ENCODE measurements at places on chromosomes 3 and 15.

- DNase-seq = no peak
These were observed 23.9 kb downstream of the LDHAL6B start for GRCh38 chr15:59230531-59231055.

- DNase-seq = no peak
These were observed 969.4 kb downstream of the NTRK3 start for GRCh38 chr15:87287156-87287555.

DNA sequence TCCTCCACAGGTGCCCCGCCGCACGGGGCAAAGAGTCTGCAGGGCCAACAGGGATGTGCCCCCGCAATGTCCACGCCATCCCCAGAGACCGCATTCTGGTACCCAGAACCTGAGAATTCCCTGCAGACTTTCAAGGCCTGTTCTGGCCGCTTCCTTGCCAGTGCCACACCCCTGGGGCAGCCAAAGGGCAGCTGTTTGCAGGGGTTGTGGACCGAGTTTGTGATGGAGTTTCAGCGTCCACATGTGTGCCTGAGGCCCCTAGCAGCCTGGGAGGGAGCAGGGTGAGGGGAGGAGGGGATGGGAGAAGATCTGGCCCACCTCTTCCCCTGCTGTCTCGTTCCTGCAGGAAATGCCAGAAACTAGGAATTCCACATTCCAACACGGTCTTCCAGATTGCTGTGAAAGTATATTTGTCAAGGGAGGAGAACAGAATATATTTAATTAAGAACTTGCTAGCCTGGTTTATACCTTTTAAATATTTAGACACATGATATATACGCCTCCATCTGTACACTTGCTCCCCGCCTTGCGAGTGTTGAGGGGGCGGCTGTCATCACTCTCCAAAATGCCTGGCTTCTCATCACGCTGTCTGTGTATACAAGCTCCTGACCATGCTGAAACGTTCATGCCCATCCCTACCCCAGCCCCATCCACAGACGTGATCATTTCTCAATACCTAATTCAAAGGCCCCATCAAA lies 31.1 kb upstream of the RASA2 start:
- DNase-seq = no peak

- DNase-seq = no peak
These were observed 539.3 kb downstream of the SQOR start for GRCh38 chr15:46174122-46174521.

DNA sequence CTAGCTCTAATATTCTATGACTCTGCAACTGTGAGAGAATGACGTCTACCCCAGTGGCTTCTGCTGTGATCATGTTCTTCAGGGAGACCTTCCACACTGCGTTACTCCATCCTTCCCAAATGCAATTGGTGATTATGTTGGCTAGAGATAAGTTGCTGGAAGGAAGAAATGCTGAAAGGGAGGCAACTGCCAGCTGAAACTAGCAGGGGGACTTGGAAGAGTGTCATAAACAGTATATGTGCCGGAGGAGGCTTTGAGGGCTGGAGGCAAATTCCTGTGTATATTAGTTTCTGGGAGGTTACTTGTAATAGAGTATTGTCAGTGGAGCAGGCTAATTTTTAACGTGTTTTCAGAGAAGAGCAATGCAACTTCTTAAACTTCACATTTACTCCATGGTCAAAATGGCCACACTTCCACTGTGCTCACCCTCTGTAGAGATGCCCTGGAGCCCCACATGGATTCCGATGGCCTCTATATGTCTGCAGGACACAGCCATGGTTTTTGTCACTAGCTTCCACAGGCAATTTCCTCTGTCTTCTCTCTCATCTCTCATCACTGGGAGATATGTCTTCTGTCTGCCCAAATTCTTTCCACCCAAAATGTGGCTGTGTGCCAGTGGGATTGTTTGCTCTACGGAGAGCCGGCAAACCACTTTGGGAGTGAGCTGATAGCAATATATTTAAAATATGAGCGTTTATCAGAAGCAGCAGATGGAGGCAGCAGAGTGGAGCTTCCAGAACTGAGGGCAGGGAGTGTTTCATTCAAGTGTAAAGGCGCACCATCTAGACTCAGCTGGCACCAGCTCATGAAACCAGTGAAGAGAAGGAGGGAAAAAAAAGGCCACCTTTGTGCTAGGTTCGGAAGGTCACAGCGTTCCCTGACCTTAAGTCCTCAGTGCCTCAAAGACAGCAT lies 13.3 kb upstream of the CD47 start:
- DNase-seq = no peak

DNA sequence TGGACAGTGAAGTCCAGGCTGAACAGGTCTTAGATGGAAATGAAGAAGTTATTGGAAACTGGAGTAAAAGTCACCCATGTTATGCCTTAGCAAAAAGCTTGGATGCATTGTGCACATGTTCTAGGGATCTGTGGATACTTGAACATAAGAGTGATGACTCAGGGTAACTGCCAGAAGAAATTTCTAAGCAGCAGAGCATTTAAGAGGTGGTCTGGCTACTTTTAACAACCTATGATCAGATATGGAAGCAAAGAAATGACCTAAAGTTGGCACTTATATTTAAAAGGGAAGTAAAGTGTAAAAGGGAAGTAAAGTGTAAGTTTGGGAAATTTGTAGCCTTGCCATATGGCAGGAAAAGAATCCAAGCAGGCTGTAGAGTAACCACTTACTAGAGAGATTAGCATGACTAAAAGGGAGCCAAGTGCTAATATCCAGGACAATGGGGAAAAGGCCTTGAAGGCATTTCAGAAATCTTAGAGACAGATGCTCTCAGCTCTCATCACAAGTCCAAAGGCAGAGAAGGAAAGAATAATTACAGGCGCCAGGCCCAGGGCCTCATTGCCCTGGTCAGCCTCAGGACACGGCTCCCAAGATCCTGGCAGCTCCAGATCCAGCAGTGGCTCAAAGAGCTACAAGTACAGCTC lies 73.9 kb upstream of the KCNH8 start:
- no peak for DNase-seq

DNA sequence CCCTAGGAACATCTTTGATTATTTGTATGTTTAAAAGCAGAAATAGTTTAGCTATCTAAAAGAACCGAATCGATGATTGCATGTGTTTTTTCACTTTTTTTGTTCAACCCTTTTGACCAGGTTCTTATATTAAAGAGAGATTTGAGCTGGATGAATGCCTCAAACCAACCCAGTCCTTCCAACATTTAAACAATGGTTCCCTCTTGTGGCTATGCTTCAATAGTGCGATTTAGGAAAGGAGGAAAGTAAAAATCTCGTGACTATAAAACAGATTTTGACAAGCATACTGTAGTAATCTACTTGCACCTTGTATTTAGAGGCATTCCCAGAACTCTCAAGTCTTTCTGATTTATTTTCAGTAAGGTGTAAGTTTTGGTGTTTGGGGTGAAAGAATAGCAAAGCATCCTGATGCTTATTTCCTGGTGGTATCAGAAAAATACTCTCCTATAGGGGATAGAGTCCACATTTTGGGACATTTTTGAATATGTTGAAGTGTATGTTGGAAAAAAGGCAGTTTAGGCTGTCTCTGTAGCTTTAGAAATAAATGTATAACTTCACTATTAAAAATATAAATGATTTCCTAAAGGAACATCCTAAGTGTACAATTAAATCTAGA lies 159.6 kb upstream of the KCNH8 start:
- no peak for DNase-seq

DNA sequence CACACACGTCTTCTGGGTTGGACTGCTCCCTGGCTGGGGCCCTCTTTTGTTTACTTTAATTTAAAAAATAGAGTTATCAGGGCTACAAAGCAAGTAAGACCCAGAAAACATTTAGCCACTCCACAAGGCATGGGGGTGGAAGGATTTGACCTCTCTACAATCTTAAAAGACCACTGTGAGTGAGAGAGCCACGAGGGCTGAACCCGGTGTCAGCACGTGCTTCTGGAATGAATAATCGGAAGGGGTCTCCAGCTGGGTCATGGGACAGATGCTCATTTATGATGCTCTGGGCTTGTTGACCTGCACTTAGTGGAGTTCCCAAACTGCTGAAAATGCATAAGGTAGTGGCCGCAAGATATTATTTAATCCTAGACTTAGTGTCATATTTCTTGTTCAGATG lies 52.4 kb downstream of the EIF4E3 start:
- DNase-seq = no peak

DNA sequence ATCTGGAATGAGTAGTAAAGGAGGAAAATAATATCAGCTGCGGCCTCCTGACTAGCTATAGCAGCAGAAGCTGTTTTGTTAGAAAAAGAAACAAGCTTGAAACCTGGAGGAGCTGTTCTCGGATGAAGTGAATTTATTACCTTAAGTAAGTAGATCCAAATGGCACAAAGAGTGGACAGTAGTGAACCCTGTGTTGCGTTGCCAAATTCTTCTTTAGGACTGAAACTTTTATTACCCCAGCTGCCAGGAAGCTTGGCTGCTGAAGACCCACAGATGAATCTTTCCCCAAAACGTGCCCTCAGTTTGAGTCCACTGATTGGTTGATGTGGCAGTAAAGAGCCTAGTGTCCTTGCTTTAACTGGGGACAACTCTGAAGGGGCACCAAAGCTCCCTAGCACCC lies 366.8 kb upstream of the GBE1 start:
- DNase-seq = no peak

DNA sequence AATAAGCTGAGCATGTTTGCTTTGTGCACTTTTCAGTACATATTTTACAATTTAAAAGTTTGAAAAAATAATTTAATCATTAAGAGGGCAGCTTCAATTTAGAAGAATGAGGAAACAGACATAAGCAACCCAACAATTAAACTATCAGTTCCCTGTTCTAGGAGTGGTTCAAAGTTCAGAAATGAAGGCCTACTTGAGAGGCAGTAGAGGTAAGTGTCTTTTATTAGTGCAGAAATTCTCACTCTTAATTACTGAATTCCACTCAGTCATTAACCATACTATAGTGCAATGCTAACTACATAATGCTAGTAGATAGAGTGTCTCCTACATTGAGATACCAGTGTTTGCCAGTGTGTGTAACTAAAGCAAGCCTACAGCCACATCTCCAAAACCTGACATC lies 73.1 kb downstream of the TNIK start:
- DNase-seq = no peak

DNA sequence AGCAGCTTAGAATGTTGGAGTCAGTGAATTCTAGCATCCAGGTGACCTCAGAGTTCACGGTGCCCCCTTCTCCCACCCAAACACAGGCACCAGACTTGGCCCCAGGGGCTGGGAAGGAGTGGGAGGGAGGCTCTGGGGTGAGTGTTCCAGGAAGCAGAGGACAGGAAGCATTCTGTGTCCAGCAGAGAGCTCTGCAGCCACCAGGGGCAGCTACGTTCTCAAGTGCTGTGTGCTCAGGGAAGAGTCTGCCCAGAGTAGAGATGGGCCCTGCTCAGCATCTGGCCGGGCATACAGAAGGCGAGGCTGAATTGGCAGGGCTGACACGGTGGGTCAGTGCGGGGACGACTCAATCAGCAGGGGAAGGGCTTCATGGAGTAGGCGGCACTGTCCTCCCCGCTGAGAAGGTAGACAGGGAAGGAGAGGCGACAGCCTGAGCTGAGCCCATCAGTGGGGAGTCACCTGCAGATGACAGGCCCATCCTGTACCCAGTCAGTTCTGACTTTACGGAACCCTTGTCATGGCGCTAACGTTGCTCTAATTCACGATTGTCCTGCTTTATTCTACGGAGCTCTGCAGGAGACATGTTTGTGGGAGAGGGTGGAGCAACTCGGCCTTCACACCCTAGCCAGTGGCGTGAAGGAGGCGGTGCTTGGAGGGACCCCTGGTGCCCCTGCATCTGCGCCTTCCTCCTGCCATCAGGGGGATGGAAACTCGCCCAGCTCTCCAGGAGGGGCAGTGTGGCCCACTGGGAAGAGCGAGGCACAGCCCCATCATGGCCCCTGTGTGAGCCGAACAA lies 82.2 kb downstream of the C3orf70 start:
- no peak for DNase-seq

GRCh38 chr3:94372026-94372425 lies 309.2 kb downstream of the NSUN3 start:
- no peak for DNase-seq

DNA sequence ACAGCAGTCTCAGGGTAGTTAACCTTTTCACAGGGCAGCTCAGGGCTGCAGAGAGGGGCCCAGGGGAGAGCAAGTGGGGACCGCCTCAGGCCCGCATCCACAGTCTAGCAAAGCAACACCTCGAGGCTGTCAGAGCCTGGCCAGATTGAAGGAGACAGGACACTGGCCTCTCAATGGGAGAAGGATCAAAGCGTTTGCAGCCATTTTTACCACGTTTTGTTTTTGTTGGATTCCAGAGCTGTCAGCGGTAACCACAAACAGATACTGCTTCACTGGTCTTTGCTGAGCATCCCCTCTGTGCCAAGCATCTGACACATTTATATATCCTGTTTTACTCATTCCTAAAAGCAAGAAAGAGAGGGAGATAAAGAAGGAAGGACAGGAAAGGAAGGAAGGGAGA lies 153.8 kb downstream of the SHQ1 start:
- DNase-seq = no peak

DNA sequence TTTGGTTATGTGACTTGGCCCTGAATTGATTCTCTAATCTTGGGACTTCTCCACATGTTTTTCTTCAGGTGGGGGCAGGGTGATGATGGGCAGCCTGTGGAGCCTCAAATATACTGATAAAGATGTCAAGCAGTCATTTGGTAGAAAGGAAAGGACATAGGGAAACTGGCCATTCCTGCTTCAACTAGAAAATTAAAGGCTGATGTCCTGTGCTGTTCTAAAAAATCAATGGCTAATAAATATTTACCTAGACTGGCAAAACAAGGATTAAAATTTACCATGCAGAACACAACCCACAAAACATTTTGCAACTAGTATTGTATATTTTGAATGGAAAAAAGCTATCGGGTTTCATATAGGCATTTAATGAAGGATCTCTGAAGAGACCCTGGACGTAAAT lies 133.7 kb downstream of the GADL1 start:
- no peak for DNase-seq

Data from Panc1 (cell line).